ENCODE measurements at places on chromosomes 6 and 20. TPM values are rescaled to one million over a fixed set of nuclear protein-coding genes. Genes with fewer than 3 reads are reported as not detected.

LY6G5C gene
- total RNA-seq: 1.5 TPM

CFB gene
- 8.8 TPM for total RNA-seq

CPNE5 gene
- 10.9 TPM for total RNA-seq

DPPA5 gene
- not detected for total RNA-seq

SOX18 gene
- 38.4 TPM for total RNA-seq

MTCH1 gene
- total RNA-seq: 220 TPM

ALDH8A1 gene
- not detected for total RNA-seq

ADGB gene
- total RNA-seq: not detected

TMC2 gene
- total RNA-seq: 0.08 TPM

CAP2 gene
- total RNA-seq: 137 TPM
